ENCODE measurements at places on chromosomes 4 and X. TPM values are rescaled to one million over a fixed set of nuclear protein-coding genes. Genes with fewer than 3 reads are reported as not detected.

DNA sequence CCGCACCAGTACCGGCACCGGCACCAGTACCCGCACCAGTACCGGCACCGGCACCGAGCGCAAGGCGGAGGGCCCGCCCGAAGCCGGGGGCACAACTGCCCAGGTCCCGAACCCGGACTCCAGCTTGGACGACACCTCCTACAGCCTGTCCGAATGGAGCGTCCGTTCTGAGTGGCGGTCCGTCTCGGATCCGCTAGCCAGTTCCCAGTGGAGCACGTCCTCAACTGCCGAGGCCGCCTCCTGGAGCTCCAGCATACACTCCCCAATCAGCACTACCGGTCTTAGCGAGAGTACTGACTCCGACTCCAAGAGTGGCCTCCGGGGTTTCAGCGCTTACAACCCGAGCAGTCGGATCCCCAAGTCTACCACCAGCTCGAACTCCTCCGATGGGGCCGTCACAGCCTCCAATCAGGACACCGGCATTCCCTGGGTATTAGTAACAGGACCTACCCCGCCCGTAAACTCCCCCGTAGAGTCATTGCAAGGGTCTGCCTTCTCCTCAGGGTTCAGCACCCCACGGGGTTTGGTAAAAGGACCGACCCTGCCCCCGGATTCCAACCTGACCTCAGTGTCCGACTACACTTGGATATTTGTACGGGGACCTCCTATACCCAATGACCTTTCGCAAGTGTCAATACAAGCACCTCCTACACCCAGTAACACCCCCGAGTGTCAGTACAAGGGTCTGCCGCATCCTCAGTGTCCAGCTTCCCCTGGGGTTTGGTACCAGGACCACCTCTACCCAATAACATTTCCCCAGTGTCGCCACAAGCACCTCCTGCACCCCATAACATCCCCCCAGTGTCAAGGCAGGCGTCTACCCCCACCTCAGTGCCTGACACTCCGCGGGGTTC is 721 bp upstream of the MAOA start:
- peak; percentile 40 for DNase-seq

GRCh38 chr4:80787306-80787705 is 243.2 kb upstream of the BMP3 start:
- no peak for DNase-seq

Gene CT45A1
- not detected for total RNA-seq

Gene LONRF3
- 5.5 TPM for total RNA-seq

- DNase-seq, result no peak
These were observed 114.4 kb downstream of the PSAPL1 start for GRCh38 chr4:7320206-7320797.

DNA sequence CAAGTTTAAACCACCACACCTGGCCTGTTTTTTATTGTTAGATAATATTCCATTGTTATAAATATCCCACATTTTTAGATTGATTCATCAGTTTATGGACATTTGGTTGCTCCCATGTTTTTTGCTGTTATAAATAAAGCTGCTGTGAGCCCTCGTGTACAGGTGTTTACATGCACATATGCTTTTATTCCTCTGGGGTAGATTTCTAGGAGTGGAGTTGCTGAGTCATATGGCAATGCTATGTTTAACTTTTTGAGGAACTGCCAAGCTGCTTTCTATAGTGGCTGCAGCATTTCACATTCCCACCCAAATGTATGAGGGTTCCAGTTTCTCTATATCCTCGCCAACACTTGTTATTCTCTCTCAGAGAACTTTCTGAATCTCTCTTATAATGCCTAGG is 90.5 kb downstream of the TBL1X start:
- no peak for DNase-seq

DNA sequence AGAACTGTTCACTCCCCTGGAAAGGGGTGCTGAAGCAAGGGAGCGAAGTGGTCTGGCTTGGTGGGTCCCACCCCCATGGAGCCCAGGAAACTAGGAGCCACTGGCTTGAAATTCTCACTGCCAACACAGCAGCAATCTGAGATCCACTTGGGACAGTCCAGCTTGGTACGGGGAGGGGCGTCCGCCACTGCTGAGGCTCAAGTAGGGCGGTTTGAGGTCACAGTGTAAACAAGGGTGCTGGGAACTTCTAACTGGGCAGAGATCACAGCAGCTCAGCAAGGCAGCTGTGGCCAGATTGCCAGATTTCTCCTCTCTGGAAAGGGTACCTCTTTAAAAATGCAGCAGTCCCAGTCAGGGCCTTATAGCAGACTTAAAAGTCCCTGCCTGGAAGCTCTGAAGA is 53.9 kb upstream of the GALNTL6 start:
- DNase-seq, result no peak

Data from left cardiac atrium (tissue), 4 donors.